ENCODE measurements at places on chromosomes 2 and 18.

- DNase-seq, result no peak
These were observed 108.0 kb downstream of the LRRC30 start for GRCh38 chr18:7338846-7339245.

- no peak for DNase-seq
These were observed 31.6 kb downstream of the B3GNT2 start for GRCh38 chr2:62227386-62228075.

- DNase-seq, result no peak
These were observed 92.8 kb upstream of the CDH2 start for GRCh38 chr18:28269750-28270149.

GRCh38 chr2:45199973-45200372 is 190.7 kb upstream of the SIX2 start:
- no peak for DNase-seq

DNA sequence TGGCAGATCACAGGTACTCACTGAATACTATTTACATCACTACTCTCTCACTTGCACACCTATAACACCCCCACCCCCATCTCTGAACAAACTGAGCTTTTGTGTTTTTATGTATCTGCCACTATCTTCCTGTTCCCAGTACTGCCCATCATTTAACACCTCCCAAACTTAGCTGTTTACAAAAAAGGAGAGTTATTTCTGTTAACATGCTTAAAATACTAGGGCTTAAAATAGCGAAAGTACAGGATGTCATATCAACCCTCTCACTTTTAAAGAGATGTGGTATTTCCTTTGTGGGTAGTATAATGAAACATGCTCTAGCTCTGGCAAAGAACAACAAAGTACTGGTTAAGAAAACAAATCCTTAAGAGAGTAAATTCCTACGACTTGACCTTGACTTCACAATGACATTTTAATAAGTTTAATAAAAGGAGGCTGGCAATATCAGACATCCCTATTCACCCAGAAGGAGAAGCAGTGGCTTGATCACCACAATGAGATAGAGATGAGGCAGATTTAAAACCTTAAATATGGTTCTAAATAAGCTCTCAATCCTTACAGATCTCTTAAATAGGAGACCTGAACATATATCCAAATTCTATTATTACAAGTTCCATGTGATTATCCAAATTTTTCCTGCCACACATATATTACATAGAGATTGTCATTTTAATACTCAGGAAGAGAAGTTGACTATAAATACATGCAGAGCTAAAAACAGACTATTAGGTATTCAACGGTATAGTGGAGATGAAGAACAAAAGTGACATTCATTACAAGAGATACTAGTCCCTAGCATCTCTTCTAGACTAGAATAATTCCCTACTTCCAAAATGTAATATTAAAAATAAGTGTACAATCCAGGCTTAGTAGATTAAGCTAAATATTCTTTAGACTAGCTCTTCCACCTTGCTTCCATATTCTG is 36.9 kb downstream of the TRAK2 start:
- DNase-seq, result no peak

- DNase-seq, result no peak
These were observed 72.2 kb downstream of the EMILIN2 start for GRCh38 chr18:2918761-2919550.

DNA sequence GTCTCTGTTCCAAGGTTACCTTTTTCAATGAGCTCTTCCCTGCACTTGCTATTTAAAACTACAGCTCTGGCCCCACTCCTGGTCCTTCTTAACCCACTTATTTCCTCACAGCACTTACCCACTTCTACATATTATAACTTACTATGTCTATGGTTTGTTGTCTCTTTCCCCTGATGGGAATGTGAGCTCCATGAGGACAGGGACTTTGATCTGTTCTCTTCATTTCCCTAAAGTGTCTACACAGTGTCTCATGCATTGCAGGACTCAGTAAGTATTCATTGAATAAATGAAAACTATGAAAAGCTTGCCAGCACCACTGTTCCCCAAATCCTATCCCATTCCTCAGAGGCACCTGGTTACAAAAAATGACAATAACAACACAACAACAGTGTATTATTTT is 18.3 kb upstream of the ACYP2 start:
- DNase-seq, result no peak

DNA sequence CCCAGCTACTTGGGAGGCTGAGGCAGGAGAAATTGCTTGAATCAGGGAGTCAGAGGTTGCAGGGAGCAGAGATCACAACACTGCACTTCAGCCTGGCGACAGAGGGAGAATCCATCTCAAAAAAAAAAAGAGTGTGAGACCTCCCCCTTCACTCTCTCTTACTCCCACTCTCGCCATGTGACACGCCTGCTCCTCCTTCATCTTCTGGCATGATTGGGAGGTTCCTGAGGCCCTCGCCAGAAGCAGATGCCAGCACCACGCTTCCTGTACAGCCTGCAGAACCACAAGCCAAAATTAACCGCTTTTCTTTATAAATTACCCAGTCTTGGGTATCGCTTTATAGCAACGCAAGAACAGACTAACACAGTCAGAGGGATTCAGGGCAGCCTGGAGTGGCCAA is 66.3 kb upstream of the CREB1 start:
- no peak for DNase-seq

Measured in RWPE1 (cell line).